NCI-H748 treated with DMSO at 0.1 percent for 48 hours (cell line): ENCODE measurements at places on chromosomes 7 and 10.

DNA sequence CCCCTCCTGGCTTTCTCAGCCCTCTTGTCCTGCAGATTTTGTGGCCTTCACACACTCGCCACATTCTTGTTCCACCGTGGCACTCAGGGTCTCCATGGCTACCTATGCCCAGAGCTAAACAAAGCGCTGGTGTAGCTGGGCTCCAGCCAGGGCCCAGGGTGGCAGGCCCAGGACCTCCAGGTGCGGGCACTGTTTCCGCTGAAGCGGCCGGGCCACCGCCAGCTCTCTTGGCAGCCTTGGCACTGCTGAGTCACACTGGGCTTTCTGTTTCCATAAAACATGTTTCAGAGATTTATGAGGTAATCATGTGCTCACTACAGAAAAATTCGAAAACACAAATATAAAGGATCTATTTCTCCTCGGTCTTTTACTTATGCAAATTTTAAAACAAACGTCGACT is 51.3 kb downstream of the AOC1 start:
- no peak for DNase-seq

- no peak for DNase-seq
Measured at GRCh38 chr10:53314876-53315275, 542.3 kb upstream of the MBL2 start.

DNA sequence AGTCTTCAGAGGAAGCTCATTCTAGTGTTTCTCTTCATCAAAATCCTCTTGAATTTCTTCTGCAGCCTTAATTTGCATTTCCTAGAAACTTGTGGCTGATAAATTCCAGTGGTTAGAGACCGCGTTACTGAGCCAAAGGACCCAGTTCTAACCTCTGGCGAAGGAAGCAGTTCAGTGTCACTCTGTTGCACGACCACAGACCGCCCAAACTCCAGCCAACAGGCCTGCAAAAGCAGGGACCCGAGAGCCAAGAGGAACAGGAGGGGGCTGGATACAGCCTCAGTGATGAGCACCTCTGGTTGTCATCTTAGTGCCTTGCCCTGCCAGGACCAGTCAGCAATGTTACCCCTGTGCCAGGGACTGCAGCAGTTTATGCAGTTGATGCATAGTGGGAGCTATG is 70.0 kb downstream of the AFAP1L2 start:
- DNase-seq = no peak

- no peak for DNase-seq
Measured at GRCh38 chr10:8183241-8183704, 128.8 kb downstream of the GATA3 start.

- no peak for DNase-seq
Measured at GRCh38 chr10:105827133-105827532, 1186.0 kb downstream of the SORCS3 start.

DNA sequence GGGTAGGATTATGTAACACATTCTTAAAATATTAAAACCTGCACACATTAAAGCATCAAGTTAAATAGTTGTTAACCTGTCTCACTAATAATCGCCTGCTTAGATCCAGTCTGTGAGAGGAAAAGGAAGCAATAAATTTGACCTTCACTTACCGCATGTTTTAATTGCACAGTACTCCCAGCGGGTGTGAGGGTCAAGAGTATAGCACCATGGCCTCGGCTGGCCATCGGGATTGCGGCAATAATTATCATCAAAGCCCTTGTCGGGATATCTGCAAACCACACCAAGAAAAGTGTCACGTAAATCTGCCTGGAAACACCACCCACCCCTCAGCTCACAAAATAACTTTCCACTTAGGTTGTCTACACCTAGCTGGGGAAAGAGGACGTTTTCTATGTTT is 26.6 kb downstream of the HGF start:
- DNase-seq = no peak
